ENCODE measurements at places on chromosomes 16 and 17. TPM values are rescaled to one million over a fixed set of nuclear protein-coding genes. Genes with fewer than 3 reads are reported as not detected.

The KRT36 gene
- not detected for total RNA-seq

The ACBD4 gene
- 6.8 TPM for total RNA-seq

The GLIS2 gene
- 3.1 TPM for total RNA-seq

The OR1A1 gene
- total RNA-seq, result 0.21 TPM

The C17orf50 gene
- total RNA-seq, result not detected

The SLC22A31 gene
- 4.8 TPM for total RNA-seq

The ENPP7 gene
- not detected for total RNA-seq

The LRRC45 gene
- 15.8 TPM for total RNA-seq

The IL17C gene
- not detected for total RNA-seq

The KRT33A gene
- 1.2 TPM for total RNA-seq
